ENCODE measurements at places on chromosomes 16 and 17. TPM values are rescaled to one million over a fixed set of nuclear protein-coding genes. Genes with fewer than 3 reads are reported as not detected.
A peak's percentile ranks its signal among the peaks of the same experiment; 100 is the strongest.

Gene ORC6
- 0.21 TPM for polyA plus RNA-seq

Gene GPR139
- polyA plus RNA-seq, result not detected

Gene C1QTNF8
- polyA plus RNA-seq, result not detected

Gene USH1G
- polyA plus RNA-seq, result not detected

DNA sequence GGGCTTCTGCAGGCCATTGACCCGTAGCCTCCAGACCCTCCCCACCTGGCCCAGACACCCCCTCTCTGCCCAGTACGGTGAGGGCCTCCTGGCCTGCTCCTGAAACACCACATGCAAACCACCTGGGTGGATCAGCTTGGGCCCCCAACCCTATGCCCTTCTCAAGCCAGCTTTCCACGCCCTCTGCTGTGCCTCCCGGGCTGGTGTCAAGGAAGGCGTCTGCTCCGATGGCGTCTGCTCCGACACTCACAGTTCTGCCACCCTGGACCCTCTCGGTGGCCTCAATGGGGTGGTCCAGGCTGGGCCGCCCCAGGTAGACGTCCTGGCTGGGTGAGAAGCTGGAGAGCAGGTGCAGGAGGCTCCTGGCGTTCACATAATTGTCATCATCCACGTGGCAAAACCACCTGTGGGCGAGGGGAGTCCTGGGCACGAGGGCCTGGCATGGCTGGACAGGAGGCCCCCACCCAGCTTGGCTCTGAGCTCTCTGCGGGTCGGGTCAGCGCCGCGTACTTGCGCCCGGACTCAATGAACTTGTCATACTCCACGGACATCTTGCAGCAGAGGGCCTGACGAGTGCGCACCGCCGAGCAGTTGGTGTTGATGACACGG, 1.4 kb downstream of the RFNG start:
- DNase-seq, result no peak

- DNase-seq, result no peak
Observed at GRCh38 chr16:19522397-19522732, 467 bp upstream of the GDE1 start.

- peak; percentile 35 for DNase-seq
Observed at GRCh38 chr16:58127033-58127556, 2.1 kb downstream of the CFAP20 start.

Gene CRHR1
- polyA plus RNA-seq, result not detected

DNA sequence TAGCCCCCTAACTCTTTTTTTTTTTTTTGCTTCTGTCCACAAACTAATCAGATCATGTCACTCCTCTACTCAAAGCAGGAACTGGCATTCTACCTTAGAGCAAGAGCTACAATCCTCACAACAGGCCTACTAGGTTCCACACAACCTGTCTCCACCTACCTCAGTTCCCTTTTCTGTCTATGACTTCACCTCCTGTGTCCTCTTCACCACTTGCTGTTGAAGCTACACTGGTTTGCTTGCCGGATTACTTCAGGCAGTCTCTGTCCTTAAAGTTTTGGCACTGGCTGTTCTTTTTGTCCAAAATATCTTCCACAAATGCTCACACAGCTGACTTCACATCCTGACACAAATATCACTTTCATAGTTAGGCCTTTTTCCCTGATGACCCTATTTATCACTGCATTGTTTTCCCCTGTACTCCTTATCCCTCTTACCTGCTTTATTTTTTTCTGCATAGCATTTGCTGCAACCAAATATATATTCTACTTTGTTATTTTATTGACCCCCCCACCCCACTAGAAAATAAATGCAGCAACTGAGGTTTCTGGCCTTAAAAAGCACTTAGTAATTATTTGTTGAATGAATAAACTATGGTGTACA, 72.0 kb downstream of the KANSL1 start:
- DNase-seq, result peak; percentile 4

DNA sequence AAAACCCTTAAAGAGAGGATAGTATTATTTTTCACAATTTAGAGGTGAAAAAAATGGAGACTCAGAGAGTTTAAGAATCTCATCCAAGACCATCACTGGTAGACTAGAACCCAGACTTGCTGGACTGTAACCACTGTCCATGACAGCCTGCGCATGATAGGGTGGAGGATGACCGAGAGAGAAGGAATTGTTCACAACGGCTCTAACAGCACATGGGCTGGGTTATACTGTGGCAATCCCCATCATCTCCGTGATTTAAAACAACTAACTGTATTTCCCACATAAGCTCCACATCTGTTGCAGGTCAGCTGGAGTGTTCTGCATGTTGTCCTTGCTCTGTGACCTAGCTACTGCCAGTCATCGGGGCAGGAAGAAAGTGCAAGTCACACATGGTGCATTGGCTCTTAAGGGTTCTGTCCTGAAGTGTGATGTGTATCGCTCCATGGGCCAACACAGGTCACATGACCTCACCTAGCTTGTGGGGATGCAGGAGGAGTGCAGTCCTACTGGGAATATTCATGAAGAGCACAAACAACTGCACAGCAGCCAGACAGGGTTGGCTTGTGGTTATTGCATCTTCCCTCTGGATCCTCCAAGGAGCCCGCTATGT, 131.2 kb upstream of the MPHOSPH6 start:
- DNase-seq, result no peak

- DNase-seq, result peak; percentile 96
Observed at GRCh38 chr17:78890498-78890897, 12.5 kb downstream of the CEP295NL start.

Gene TMEM220
- polyA plus RNA-seq, result 4.8 TPM

Gene HEATR9
- not detected for polyA plus RNA-seq

Measured in CD14-positive monocyte (primary cell).